ENCODE measurements at places on chromosomes 4 and X.

GRCh38 chrX:11329021-11329420, 35.8 kb downstream of the AMELX start:
- no peak for DNase-seq

GRCh38 chr4:98626350-98626749, 32.1 kb downstream of the TSPAN5 start:
- DNase-seq: no peak

DNA sequence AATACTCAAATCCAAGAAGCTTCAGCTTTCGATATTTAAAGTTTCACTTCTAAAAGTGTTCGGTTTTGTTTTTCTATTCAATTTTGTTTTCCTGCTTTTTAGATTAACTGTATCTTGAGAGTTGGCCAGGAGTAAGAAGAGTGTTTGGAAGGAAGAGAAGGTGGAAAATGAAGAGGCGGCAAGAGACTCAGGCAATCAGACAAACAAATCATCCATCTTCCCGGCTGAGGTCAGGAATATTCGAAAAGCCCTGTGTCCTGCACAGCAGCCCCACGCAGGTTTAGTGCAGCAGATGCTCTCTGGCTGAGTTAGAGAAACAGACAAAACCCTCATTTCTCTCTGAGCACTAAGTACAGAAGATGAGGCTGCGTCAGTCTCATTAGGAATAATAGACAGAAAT, 330.3 kb upstream of the NOCT start:
- DNase-seq: no peak

DNA sequence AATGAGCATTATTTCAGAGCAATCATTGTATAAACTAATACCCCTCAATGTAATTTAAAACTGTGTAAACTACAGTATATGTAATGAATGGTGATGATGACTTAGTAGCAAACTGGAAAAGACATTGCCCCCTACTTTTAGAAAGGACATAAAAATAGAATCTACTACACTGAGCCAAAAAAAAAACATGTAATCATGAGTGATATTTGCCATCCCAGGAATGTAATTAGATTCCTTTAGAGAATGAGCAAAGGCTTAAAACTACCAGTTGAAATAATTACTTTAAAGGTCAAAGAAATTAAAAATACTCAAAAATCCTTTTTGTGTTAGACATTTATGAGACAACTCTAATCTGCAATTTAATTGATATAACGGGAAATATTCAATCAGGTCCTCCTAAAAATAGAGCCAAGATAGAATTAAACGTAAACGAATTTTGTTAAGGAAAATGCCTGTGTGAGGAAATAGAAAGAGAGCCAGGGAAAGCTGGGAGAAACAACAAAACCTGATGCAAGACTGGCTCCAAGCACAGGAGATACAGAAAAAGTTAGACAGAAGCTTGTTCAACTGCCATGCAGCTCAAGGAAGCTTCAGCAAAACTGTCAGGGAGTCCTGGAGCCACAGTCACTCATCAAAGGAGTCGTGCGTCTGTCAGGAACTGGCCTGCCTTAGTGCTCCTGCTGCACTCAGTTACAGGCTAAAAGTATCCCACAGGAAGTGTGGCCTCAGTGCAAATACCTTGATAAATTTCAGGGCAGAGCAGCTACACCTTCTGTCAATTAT, 655.7 kb upstream of the INTU start:
- no peak for DNase-seq

DNA sequence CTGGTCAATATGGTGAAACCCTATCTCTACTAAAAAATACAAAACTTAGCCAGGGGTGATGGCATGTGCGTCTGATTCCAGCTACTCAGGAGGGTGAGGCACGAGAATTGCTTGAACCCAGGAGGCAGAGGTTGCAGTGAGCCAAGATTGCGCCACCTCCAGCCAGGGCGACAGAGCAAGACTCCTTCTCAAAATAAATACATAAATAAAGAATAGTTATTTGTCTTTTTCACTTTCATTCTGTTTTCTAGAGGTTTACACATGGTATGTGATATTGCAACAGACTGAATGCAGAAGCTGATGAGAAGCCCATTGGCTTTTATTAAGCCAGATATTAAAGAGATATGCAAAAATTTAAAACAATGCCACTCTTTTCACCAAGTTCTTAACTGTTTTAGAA, 8.2 kb downstream of the KLHL15 start:
- DNase-seq: no peak

DNA sequence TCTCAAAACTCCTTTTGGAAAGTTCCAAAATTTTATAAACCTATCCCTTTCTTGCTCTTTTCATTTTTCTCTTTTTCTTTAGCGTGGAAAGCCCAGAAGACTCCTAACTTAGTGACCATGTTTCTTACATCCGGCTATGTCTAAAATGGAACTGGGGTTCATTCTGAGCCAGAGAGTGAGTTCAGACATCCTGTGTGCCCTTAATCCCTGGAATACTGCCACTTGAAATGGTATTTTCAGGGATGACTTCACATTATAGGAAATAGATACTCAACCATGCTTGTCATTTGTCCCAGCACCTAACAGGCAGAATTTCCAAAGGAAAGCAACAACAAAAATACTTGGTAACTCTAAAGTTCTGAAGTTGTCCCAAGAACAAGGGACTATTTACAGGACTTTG, 379.6 kb downstream of the ARHGAP24 start:
- no peak for DNase-seq

DNA sequence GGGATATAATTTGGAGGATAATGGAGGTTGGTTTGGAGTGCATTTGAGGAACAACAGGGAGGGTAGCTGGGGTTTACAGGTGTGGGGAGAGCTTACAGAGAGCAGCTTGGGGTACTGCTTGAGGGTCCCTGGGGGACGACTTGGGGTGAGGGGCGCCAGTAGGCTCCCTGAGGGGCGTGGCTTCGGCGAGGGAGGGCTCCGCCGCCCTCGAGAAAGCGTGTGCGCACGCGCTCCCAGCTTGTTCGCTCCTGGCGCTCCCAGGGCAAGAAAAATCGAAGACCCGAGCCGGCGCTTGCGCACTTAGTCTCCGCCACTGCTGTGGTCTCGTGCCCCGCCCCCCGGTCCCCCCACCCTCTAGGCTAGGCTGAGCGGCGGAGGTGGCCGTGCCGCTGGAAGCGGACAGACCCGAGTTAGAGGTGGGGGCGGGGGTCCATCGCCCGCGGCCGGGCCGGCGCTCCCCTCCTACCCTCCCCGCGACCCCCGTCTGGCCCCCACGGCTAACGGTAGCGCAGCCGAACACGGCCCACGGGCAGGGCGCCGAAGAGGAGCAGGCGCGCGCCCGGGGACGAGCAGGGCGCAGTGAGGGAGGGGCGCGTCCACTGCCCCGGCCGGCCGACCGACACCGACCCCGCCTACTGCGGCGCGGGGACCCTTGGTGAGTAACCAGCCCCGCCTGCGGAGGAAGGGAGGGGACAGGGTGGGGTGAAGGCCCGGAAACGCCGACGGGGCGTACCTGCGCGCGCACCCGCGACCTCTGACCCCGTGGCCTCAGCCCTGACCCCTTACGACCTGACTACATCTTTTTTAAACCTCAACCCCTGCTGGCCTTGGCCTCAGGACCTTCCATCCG, 5.4 kb upstream of the CCDC120 start:
- DNase-seq: peak; percentile 82

DNA sequence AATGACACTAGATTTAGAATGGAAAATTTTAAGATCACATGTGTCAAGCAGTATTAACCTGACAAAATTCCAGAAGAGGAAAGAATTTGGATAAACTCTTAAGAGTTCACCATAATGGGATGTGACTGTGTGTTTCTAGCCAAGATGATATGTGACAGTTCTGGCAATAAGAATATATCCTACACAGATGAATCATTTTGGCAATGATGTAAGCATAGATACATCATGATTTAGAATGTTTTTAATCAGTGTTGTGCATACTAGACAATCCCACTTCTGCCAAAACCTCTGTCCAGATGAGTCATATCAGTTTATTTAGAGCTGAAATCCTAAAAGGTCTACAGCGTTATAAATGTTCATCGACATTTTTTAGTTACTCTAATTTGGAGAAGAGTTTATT, 48.8 kb downstream of the PTCHD1 start:
- DNase-seq: no peak

GRCh38 chr4:150342945-150343344, 239.0 kb upstream of the MAB21L2 start:
- DNase-seq: no peak

DNA sequence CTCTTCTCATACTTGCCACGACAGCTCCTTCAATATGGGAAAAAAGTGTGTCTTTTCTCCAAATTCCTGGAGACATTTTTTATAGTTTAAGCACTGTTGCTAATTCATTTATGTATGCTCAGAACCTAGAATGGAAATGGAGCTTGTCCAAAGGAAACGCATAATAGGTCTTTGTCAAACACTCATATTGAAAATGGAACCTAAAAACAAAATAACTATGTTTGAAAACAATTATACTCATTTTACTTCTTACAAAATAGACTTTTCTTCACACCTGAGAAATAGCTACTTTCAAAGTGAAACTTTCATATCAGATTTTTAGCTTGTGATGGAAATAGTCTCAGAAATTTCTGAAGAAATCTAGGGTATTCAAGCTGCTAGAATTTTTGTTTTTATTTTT, 529.7 kb upstream of the BOD1L1 start:
- no peak for DNase-seq

- no peak for DNase-seq
Measured at GRCh38 chr4:101993002-101993841, 202.7 kb downstream of the BANK1 start.

GRCh38 chr4:55132775-55133174, 7.4 kb upstream of the KDR start:
- DNase-seq: no peak

- DNase-seq: no peak
Measured at GRCh38 chr4:150337734-150338133, 244.2 kb upstream of the MAB21L2 start.

- no peak for DNase-seq
Measured at GRCh38 chrX:109372291-109372690, 109.6 kb downstream of the GUCY2F start.

- no peak for DNase-seq
Measured at GRCh38 chr4:99624141-99624719, 33.4 kb downstream of the C4orf54 start.

GRCh38 chr4:43822621-43823020, 626.0 kb downstream of the KCTD8 start:
- no peak for DNase-seq

DNA sequence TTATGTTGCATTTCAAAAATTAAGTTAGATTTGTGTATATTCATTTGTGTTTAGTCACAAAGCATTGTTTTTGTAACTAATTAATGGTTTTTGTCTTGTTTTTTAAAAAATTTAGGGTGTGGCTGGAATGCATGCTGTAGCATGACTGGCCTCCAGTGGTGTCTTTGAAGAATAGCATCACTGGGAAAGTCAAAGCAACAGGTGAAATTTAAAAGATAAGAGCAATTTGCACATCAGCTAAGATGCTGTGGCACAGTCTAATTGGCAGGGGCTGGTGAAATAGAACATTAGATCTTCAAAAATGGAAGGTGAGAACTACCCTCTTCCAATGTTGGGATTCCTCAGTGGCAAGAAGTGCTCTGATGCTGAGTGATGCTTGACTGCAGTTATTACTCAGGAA, 45.3 kb downstream of the ANK2 start:
- DNase-seq: no peak

GRCh38 chr4:163762741-163763140, 268.3 kb downstream of the TMA16 start:
- no peak for DNase-seq

GRCh38 chr4:68410643-68411042, 36.6 kb upstream of the TMPRSS11E start:
- DNase-seq: no peak

DNA sequence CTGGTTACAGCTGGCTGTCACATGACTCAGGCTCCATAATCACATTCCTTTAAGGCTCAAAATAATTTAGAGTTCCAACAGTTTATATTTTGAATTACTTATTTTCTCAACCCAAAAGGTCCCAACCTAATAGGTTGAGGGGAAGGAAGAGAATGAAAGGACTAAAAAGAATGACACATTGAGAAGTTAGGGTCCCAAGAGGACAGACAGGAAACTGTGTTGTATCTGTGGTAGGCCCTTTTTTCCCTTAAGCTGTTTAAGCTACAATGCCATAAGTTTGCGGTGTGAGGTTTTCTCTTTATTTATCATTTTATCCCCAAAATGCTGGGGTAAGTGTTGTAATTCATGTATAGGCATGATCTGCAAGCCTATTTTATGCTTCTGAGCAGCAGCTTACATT, 290.2 kb downstream of the ZNF674 start:
- DNase-seq: no peak

- peak; percentile 60 for DNase-seq
Measured at GRCh38 chrX:17521871-17522693, 147.1 kb downstream of the NHS start.

GRCh38 chrX:18465051-18465450, 39.6 kb downstream of the CDKL5 start:
- no peak for DNase-seq

- no peak for DNase-seq
Measured at GRCh38 chr4:75371915-75372314, 142.3 kb downstream of the RCHY1 start.

DNA sequence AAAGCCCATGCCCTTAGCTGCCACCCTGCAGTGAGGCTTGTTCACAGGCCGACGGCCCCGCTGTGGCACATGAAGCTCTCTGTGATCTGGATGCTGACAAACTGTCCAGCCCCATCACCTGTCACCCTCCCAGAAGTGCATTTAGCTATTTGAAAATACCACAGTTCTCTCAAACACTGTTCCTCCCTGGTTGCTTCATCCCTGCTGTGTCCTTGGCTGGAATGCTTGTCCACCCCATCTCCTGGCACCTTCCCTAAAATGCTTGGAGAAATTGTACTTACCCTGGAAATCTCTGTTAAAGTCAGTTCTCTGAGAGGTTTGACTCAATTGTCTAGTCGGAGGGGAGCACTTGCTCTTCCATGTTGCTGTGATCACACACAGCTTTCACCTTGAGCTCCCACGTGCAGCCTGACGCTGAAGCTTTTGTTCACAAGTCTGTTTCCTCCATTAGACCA, 10.1 kb downstream of the SYNPO2 start:
- DNase-seq: no peak

- DNase-seq: no peak
Measured at GRCh38 chr4:117137145-117137544, 51.8 kb upstream of the TRAM1L1 start.

DNA sequence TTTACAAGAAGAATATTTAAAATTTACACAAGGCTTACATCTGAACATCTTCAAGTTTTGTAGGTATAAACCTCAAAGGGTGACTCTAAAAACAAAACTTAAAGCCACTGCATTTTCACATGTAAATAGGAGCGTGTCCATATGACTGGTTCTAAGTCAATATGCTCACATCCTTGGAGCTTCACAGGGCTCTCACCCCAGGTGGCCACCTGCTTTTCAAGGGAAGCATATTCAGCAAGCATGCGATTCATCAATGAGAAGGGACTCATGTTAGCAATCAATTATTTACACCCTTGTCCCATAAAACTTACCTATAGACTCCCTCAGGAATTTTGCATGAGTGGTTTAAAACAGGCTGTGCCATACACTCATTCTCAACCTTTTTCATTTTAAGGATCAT, 17.8 kb upstream of the KLHL34 start:
- DNase-seq: no peak

GRCh38 chrX:134599184-134599914, 58.9 kb downstream of the PLAC1 start:
- DNase-seq: no peak

GRCh38 chr4:57194068-57194611, 84.0 kb upstream of the IGFBP7 start:
- no peak for DNase-seq

Data from glutamatergic neuron (in vitro differentiated cells).